ENCODE measurements at places on chromosomes 1 and 21. TPM values are rescaled to one million over a fixed set of nuclear protein-coding genes. Genes with fewer than 3 reads are reported as not detected.
A peak's percentile ranks its signal among the peaks of the same experiment; 100 is the strongest.

MAP3K21 gene
- total RNA-seq: 7.3 TPM

GRCh38 chr1:233326811-233327650 lies 493 bp upstream of the MAP3K21 start:
- peak; percentile 96 for ATAC-seq

DNA sequence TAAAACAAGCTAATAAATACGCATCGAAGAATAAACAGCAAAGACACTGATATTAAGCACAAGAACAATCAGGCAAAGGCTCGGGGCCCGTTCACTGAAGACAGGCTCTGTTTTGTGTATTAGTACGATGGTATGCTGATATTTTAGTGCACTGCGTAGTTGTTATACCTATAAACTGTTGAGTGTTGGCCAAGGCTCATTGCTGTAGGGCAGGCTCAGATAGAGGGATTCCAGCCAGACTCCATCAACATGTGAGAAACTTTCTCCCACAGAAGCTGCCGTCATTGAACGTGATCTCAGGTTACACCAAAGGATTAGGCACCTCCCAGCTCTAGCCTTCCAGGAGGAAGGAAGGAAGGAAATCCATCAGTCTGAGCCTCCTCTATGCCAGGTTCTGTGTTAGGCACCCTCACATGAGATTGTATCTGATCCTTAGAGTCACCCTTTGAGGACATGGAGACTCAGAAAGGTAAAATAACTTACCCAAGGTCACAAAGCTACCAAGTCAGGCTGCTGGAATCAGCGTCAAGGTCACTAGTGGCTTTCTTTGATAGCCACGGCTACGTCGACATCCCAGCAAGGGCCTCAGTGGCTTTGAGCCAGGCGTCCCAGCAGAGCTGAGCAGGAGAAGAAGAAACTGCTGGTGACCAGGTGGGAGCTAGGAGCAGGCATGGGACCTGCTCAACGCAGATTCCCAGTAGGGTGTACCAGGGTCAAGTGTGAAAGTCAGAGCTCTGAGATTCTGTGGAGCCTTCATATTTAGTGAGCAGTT lies 14.8 kb downstream of the BCAR3 start:
- no peak for ATAC-seq

DNA sequence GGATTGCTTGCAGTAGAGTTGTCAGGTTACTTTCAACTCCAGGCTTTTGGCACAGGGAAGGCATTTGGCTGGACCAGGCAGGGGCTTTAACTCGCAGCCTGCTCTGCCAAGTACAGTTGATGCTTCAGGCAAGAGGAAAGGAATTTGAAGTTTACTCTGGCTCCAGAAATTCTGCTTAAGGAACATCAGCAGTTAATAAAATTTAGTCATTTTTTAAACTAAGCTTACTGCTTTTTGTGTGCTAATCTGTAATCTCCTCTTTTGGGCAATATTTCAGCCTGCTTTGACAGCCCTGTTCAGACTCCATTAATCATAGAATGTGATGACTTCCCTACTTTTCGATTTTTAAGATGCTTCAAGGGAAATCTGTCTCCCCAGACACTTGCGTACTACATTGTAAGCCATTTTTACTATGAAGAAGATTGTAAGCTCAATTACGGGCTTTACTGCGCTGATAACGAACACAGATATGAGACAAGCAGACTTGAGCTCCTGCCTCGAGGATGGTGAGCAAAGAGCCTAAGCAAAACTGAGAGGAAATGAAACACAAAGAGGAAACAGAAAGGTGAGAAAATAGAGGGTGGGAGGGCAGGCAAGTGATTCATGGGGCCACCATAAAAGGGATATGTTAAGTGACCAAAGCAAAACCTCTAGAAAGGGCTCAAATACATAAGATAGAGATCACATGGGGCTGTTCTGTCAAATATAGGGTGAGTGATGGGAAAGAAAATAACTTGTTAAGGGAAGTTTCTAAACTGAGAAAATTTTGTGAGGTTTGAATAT lies 76.6 kb upstream of the VAV3 start:
- ATAC-seq: peak; percentile 81

- ATAC-seq: peak; percentile 69
Observed at GRCh38 chr1:37288900-37289299, 185.5 kb upstream of the ZC3H12A start.

CD101 gene
- 0.26 TPM for total RNA-seq

GRCh38 chr1:42504535-42505128 lies 41.5 kb downstream of the CCDC30 start:
- no peak for ATAC-seq

- ATAC-seq: peak; percentile 96
Observed at GRCh38 chr1:199089393-199090122, 450.7 kb downstream of the PTPRC start.

- ATAC-seq: no peak
Observed at GRCh38 chr1:91783423-91784170, 102.4 kb downstream of the TGFBR3 start.

GRCh38 chr1:164983023-164983650 lies 373.4 kb downstream of the LMX1A start:
- no peak for ATAC-seq

DNA sequence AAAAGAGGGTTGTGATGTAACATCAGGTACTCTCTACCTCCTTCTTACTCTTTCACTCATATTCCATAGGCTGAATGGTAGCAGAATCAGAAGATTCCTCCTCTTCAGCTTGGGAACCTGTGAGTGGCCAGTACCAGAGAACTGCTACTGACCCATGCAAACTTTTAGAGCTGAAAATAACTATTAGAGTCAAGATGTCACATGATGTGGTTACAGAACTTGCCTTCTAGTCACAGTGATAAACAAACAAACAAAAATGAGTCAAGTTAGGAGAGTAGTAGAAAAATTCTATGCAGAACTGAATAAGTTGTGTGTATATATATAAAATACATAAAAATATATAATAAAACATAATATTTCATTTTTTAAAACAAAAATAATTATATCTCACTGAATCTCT lies 47.6 kb upstream of the RGS1 start:
- no peak for ATAC-seq
